ENCODE measurements at places on chromosomes 11 and 22.

- no peak for DNase-seq
Measured at GRCh38 chr11:31960126-31960525, 130.7 kb upstream of the RCN1 start.

- no peak for DNase-seq
Measured at GRCh38 chr11:2139621-2140337, 590 bp upstream of the IGF2 start.

DNA sequence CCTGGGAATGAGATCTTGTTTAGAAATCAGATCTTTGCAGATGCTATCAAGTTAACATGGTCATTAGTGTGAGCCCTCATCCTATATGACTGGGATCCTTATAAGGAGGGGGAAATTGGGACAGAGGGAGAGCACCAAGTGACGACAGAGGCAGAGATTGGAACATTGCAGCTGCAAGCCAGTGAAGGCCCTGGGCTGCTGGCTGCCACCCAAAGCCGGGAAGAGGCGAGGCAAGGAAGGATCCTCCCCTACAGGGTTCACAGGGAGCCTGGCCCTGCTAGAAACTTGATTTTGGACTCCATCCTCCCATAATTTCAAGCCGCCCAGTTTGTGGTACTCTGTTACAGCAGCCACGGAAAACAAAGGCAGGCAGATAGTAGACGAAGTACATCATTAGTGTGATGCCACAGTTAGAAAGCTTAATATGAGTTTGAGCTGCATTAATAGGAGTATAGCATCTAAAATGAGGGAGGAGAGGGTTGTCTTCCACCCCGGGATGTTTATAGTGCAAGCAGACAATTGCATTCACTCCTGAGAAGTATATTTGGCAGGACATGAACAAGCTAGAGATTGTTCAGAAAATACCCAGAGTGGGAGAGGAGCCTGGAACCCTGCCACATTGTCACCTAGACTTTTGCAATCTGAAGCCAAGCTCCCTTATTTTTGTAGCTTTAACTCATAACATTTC is 56.8 kb upstream of the CLMP start:
- no peak for DNase-seq

DNA sequence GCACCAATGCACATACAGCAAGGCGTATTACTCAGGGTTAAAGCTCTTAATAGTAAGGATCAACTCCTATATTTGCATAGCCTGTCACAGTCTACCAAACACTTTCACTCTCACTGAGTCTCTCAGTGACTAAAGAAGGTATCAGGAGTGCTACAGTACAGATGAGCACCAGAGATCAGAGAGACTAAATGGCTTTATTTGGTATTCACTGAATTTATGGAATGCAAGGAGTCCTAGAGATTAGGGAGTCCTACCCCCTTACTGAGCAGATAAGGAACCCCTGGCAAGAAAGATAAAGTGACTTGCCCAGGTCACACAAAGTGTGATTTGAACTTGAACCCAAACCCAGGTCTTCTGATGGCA is 396.4 kb upstream of the CCDC90B start:
- DNase-seq: no peak

DNA sequence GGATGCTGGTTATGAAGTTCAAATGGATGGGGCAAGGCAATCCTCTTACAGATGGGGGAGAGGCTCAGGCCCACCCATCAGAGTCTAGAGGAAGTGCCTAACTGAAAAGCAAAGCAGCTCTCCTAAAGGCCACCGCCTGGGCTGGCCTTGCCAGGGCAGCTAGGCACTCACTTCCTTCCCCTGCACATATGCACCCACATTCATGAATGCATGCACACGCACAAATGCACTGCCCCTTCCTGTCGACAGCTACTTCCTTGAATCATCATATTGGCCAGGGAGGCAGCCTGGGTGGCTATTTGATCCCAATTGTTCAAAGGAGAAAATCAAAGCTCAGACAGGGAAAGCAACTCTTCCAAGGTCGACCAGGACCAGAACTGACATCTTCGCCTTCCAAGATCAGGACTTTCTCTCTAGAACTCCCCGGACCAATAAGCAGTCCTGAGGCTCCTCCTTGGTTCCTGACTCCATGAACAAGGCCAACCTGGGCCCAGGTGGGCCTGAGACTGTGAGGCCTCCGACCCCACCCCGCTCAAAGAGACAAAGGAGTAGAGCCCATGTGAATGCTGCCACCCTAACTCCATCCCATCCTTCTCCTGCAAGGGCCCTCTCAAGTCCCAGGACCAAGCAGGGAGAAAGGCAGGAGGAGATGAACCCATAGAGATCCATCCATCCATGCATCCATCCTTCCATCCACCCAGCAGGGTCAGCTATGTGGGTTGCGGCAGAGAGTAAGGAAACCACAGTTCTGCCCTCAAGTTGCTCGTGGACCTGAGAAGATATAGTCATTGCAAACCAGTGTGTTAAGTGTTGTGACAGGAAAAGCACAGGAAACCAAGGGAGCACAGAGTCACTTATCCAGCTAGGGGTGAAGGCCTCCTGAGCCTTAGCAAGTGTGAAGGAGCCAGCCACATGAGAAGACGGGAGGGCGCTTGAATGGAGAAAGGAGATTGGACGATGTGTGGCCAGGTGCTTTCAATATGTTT is 35.4 kb upstream of the LMO1 start:
- DNase-seq: no peak

DNA sequence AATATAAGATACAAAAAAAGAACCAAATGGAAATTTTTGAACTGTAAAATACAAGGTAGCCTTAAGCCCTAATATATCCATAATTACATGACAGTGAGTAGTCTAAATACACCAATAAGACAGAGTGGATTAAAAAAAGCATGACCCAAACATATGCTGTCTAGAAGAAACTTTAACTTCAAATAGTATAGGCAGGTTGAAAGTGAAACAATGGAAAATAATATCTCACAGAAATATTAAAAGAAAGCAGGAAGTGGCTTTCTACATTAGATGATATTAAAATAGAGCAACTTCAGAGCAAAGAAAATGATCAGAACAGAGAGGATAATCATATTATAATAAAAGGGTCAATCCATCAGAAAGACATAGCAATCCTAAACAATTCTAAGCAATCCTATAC is 21.8 kb downstream of the DCUN1D5 start:
- DNase-seq: no peak

DNA sequence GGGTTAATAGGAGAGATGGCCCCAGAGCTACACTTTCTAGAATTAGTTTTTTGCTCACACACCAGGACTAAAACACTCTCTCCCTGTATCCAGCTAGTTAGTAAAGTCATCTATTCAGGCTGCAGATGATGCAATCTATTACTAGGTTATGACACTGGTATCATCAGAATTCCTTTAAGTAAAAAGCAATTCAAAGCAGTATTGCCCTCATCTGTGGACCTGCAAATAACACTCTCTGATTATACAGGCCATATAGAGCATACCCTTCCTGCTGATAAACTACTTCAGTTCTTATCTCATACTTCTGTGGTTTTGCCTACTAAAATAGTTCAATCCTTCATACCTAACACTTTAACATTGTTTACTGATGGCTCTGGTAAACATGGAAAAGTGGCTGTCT is 13.5 kb upstream of the MTMR2 start:
- DNase-seq: no peak

GRCh38 chr11:112082729-112083128 is 3.8 kb downstream of the TIMM8B start:
- no peak for DNase-seq

GRCh38 chr11:67174311-67174710 is 55.2 kb downstream of the KDM2A start:
- no peak for DNase-seq

GRCh38 chr22:49415151-49415951 is 412.3 kb downstream of the BRD1 start:
- no peak for DNase-seq

GRCh38 chr22:23498811-23499798 is 81.0 kb downstream of the IGLL1 start:
- no peak for DNase-seq

DNA sequence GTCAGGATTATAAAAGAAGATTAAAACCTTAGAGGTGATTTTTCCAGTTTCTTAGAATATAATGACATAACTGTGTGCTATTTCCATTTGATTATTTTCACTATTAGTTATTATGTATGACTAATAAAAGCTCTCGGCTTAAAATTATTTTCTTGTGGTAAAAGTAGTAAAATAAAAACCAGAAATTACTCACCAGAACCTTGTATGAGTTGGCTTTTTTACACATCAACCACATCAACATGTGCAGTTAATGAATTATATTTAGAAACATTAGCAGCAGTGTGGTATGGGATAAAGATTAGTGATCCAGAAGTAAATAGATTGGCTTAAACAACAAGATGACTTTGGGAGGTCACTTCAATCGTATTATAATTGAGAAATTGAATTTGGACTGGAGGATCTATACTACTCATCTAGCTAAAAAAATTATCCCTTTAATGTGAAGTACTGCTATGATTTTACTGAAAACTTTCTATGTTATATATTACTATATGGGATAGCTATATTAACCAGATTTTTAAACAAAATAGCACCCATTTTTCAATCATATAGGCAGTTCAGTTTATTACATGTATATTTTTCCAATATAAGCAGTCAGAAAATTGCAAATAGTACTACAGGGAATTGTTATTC is 2.8 kb upstream of the BCO2 start:
- DNase-seq: no peak

- no peak for DNase-seq
Measured at GRCh38 chr11:67644472-67645418, 5.2 kb upstream of the TBX10 start.

DNA sequence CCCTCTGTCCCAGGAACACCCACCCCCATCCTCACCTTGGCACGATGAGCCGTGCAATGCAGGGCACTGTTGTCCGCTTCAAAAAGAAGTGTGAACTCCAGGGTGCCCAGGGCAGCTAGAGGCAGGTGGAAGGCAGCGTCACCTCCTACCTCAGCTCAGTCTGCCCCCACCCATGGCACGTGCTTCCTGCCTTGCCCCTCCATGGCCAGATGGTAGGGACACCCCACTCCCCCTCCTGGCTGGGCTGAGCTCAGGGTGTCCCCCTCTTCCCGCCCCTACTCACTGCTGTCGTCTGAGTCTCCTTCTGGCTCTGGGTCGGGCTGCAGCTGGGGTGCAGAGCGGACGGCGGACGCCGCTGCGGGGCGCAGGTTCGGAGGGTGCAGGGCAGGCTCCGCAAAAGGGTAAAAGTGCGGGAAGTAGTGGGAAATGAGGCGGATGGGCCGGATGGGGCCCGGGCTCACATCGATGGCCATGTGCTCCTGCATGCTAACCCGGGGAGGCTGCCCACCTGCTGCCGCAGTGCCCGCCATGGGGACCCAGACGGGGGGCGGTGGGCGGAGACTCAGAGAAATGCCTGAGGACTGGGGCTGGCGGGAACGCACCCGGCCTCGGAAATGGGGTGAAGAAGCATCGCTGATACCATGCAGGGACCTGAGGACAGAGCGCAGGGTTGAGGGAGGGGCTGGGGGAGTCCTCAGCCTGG is 9.1 kb downstream of the NDUFV1 start:
- DNase-seq: no peak

DNA sequence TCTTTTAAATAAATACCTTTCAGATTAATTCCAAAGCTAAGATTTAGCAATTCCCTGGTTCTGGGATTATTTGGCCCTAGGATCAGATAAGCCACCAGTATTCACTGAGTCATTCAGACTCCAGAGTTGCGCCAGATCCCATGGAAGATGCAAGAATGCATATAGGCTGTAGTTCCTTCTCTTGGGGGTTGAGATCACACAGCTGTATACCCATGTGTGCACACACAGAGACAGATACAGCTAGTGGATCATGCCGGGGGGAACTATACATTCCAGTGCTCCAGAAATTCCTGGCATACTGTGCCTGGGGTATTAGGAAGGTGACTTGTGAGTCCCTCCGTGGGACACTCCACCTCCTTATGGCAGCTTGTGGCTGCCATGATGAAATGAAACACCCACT is 75.4 kb downstream of the ZBTB16 start:
- DNase-seq: no peak

DNA sequence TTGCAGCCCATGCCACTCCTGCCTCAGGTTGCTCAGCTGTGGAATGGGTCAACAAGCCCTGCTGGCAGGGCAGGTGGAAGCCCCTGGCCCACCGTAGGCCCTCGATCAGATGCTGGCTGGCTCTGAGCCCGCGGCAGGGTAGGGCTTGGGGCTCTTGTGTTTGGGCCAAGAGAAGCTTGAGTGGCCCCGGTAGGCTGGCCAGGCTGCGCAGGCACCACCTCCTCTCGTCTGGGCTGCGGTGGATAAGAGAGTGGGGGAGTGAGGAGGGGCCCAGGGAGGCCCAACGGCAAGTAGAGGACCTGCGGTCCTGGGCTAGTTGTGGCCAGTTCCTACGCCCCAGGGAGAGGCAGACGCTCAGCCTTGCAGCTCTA is 115.2 kb downstream of the CEP164 start:
- no peak for DNase-seq

GRCh38 chr11:105051559-105051958 is 6.4 kb upstream of the CARD16 start:
- no peak for DNase-seq
